Activated CD8-positive, alpha-beta memory T cell treated with anti-CD3 and anti-CD28 coated beads for 24 hours (primary cell): ENCODE measurements at places on chromosomes 3 and 15.

GRCh38 chr15:40721701-40722100 is 26.7 kb downstream of the RAD51 start:
- no peak for DNase-seq

DNA sequence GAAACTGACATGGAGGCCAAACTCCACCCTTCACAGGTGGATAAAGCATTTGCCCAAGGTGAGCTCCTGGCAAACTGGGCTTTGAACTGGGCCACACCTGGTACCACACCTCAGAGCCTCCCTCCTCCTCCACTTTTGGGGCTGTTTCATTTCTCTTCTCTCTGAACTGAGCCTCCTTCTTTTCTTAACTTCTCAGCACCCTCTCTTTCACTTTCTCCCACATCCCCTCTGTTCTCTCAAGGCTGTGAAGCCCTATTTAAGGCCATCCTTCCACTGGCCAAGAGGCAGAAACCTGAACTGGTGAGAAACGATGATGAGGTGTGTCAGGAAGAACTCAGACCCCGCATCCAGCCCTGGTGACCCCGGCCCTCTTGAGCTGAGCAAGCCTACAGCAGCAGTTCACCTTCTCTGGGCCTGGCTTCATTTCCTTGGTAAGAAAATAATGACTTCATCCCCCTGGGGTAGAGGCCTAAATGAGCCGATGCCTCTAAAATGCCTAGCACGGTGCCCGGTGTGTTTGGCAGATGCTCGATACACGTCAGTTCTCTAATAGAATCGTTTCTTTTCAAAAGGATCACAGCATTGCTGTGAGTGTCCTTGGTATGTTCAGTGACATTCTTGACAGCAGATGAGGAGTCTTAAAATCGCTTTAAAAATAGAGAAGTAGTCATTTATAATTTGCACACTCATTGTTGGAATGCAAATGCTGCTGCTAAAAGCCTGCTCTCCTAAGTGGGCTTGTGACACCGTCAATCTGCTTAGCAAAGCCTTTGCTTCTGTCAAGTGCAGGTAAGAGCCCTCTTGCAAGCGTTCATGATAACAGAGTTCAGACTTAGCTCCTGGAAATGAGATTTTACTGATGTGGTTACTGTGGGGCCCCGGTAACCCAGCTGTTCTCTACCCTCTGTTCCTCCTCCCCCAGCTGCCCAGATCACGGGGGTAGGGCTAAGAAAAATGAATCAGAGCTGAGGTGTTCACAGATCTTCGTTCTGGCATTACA is 97.7 kb upstream of the ATP2B2 start:
- DNase-seq: peak; percentile 70

- DNase-seq: no peak
These were observed 53.7 kb upstream of the MAGI1 start for GRCh38 chr3:66092175-66092995.

GRCh38 chr15:80242132-80242769 is 9.8 kb downstream of the CTXND1 start:
- DNase-seq: no peak

DNA sequence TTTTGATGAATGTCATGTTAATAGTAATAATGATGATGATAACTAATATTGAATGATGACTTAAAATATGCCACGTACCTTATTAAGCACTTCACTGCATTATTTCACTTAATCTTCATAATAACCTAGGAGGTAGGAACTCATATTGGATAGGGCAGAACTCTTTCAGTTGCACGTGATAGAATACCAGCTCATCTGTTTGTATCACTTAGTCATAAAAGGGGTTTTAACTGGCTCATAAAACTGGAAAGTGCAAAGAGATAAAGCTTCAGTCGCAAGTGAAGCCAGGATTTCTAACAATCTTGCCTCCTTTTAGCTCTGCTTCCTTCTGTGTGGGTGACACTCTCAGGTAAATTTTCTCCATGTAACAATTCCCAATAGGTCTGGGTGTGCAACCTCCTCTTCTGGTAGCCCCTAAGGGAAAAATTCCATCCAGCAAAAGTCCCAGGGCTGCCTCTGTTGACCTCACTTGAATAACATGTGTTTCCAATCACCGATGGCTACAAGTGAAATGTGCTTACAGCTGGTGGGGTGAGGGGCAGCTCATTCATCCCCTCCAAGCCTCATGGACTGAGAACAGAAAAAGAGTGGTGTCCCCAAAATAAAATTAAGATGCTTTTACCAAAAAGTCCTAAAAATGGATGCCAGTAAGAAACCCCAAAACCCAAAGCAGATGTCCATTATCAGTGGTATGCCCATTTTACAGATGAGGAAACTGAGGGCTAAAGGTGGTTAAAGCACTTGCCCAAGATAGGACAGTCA is 9.3 kb downstream of the GXYLT2 start:
- no peak for DNase-seq

- DNase-seq: no peak
These were observed 633 bp downstream of the IGSF10 start for GRCh38 chr3:151460228-151460627.

- no peak for DNase-seq
These were observed 2.8 kb upstream of the CPNE4 start for GRCh38 chr3:132037581-132037980.

DNA sequence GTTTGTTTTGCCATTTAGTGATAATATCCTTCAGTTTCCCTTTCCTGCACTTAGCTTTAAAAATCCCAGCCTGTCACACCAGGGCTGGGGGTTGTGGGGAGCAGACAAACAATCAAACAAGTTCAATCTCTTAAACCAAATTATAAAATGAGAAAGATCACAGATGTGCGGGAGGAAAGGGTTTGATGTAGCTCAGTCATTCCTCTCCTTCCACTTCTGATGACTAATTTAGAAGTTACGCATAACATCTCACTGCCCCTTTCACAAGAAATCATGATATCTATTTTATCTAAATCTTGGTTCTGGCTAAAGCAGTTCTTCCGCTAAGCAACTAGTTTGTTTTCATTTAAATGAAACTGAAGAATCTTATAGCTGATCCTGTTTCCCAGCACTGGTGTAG is 34.1 kb upstream of the ATG7 start:
- DNase-seq: no peak

DNA sequence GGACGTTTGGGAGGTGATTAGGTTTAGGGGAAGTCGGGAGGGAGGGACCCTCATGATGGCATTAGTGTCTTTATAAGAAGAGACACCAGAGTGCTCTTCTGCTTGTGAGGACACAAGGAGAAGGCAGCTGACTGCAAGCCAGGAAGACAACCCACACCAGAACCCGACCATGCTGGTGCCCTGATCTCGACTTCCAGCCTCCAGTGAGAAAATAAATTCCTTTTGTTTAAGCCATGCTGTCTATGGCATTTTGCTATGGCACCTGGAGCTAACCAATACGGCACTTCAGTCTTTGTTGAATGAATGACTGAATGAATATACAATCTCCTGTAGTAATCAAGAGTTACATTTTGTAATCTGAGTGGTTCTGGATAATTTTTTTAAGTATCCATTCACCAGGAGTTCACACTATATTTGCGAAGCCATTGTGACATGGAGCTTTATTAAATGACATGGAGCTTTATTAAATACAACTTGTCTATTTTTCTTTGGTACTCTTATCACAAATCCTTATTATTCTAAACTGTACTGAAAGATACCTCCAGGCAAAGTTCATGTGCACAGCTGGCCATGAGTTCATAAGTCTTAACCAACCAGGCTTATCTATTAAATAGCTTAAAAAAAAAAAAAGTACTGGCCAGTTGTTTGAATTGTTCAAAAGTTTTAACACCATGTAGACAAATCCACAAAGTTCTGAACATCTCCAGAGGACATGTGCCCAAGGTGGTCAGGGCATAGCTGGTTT is 24.8 kb upstream of the BHLHE40 start:
- DNase-seq: no peak

GRCh38 chr3:29635888-29636287 is 355.0 kb downstream of the RBMS3 start:
- no peak for DNase-seq

DNA sequence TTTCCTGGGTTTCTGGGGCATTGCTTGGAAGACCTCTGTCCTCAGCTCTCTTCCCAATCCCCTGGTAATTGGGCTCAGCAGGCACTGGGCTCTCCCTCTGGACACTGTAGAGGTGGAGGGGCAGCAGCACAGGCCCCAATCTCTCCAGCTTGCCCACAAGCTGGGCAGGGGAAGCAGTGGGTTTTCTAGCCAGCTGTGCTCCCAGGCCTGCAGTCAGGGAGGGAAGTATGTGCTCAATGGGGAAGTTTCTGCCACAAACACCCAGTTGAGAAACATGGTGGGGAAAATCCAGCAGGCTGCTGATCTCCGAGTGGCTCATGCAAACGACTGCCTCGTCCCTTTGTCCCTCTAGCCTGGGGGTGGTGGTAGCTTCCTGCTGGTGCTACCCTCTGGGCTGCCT is 12.8 kb upstream of the RFT1 start:
- no peak for DNase-seq

DNA sequence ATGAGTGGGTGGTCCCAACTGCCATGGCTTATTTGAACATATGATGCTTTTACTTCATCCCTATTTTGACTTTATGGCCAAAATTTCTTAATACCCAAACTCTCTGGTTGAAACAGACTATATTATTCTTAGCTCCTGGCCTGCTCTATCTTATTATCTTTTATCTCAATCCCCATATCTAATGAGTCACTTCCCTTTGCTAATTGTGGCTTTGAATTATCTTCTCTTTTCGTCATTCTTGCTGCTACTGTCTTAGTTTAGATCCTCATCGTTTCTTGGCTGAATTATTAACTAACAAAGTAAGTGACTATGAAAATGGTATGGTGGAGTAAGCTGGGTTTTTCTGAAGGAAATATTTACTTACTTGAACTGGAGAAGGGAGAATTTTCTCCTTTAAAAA is 28.2 kb upstream of the DNAJC19 start:
- no peak for DNase-seq

GRCh38 chr3:100008081-100008698 is 106.1 kb downstream of the FILIP1L start:
- no peak for DNase-seq
